ENCODE measurements at places on chromosomes 2 and 18.
A peak's percentile ranks its signal among the peaks of the same experiment; 100 is the strongest.

- no peak for DNase-seq
These were observed 42.7 kb upstream of the ODC1 start for GRCh38 chr2:10490806-10491291.

DNA sequence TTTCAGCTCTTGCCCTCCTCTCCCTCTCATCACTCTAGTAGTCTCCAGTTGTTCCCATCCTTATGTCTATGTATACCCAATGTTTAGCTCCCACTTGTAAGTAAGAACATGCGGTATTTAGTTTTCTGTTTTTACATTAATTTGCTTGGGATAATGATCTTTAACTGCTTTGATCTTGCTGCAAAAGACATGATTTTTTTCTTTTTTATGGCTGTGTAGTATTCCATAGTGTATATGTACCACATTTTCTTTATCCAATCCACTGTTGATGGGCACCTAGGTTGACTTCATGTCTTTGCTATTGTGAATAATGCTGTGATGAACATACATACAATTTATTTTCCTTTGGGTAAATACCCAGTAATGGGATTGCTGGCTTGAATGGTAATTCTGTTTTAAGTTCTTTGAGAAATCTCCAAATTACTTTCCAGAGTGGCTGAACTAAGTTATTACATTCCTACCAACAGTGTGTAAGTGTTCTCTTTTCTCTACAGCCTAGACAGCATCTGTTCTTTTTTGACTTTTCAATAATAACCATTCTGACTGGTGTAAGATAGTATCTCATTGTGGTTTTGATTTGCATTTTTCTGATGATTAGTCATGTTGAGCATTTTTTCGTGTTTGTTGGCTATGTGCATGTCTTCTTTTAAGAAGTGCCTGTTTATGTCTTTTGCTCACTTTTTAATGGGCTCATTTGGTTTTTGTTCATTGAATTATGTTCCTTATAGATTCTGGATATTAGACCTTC is 179.6 kb upstream of the SLC39A10 start:
- DNase-seq, result no peak

DNA sequence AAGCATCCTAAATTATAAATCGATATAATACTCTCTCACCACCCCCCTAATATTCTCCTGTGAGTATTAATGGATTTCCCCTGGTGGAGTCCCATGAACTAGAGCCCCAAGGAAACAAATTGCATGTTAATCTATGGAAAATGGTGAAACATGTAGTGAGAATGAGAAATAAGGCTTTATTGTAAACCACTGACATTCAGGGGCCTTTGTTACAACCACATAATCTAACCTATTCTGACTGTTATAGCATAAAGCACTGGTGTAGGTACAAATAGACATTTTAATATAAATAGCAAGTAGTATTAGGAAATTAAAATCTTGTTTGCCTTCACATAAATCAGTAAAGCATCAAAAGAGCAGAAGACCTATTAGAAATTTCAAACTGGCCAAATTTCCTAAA is 65.3 kb upstream of the TLK1 start:
- no peak for DNase-seq

DNA sequence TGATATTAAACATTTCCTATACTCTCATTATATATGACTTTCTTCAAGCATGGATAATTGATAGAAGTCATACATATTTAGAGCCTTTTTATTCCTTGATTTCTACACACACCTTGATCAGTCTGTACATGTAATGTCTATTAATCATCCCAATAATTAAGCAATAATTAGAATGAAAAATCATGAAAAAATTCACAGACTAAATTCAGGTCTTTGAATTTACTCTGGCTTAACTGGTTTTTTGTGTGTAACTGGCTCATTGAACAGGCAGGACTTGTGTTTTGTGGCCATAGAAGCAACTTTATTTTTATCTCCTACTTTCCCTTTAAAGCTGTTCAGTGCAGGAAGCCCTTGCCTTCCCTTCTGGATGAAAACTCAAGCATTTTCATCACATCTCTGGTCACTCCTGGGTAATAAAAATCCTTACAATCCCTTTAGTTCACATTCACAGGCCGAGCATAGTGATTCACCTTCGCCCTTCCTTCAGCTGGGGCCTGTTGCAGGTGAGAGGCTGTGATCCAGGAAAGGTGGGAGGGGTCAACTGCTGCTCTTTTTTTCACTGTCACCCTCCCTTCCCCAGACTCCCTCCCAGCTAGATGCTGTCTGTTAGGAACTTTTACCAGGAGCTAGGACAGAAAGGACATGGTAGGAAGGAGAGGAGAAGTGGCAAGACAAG is 58.0 kb upstream of the ITSN2 start:
- no peak for DNase-seq

DNA sequence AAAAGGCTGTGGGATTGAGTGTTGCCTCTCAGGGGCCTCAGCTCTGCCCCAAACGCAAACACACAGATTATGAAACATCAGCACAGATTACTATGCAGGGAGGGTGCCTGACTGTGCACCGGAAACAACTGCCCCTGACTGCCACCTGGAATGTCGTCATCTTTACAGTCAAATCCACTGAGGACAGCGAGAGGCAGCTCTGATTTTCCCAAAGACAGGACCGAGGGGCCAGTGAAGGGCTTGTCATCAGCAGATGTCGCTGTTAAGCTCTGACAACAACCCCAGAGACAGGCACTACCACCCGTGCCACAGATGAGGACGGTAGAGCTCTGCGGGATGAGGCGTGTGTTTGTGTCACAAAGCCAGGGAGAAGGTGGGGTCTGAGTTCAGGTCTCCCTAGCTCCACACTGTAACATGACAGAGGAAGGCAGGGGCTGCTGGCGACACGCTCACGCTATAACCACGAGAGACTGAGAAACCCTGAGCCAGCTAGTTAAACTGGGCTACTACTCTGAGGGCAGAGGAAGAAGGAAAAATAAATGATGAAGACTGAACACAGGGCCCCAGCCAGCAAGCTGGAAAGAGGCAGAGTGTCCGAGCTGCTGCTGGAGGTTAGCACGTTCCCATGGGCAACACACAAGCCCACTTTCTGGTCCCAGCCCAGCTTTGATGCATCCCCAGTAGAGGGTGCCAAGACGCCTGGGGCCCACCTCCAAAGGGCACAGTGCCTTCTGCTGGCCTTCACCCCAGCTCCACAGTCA is 47.0 kb downstream of the PARD6G start:
- peak; percentile 43 for DNase-seq

GRCh38 chr2:86045541-86045940 is 60.1 kb downstream of the POLR1A start:
- DNase-seq, result no peak

DNA sequence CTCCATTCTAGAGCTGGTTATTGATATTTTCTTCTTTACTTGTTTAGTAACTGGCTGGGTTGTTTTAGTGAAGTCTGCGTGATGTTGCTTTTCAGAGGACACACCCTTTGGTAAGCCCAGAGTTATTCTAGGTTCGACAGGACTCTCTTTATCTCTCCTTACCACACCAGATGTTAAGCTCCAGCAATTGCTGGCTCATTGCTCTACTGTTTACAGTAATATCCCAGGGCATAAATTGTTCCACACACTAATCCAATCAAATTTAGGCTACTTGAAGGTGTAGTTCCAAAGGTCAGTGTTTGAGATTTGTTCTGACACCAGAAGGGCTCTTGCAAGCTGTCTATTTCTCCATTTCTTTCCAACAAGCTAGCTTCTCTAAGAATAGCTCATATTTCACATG is 506.6 kb downstream of the NR4A2 start:
- DNase-seq, result no peak

DNA sequence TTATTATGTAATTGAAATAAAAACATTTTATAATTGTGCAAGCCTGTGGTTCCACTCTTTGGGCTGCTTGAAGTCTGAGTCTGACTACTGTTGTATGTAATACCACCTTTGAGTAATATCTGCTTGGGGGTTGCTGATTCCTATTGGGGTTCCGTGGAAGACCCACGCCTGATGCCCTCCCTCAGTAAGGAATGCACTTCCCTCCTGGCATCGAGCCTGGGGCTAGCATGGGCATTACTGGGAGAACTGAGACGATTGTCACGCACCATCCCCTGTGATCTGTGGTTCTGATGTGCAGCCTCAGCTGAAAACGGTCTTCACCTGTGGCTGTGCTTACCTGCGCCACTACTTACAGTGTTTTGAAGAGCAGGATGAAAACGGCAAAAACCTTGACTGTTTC is 32.7 kb upstream of the RBM44 start:
- no peak for DNase-seq

DNA sequence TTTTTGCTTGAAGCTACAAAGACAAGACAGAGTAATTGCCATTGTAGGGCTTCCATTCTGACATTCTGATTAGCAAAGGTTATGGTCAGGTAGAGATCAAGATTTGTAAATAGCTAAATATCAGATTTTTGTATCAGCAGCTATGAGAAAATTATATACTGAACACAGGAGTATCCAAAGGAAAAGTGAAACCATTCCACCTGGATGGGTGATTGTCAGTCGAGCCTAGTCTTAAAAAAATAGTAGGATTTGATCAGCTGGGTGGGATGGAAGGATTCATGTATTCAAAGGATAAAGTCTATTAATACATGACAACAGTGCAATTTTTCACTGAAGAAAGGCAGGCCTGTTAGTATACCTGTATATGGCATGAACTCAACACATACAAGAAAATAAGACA is 222.7 kb downstream of the GCA start:
- no peak for DNase-seq

DNA sequence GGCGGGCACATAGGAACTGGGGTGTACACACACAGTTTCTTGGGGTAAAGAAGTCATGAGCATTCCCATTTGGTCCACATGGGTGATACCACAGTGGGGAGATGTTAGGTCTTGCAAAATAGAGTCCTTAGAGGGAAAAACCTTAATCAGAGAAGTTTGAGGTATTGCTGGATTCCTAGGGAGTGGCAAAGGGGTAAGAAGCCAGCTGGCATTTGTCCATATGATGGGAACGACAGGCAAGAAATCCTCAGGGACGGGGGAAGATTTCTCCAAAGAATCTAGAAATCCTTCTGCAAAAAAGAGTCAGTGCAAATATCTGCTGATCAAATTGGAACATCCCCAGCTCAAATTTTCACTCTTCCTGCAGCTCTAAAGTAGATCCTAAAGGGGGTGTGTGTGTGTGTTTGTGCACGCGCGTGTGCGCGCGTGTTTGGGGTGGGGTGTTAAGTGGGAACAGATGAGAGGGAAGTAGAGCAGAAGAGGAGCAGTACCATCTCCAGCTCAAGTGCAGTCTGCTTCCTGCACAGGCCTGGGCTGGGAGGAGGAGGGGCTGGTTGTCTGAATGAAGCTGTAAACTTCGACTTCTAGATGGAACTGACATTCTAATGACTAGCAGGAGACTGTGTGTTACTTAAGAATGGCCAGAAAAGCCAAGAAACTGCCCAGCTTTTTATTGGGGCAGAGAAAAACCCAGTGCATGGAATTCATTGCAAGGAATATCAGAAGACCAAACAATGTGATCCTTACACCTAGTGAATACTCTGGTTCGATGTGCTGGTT is 168.0 kb downstream of the SPP2 start:
- no peak for DNase-seq
